ENCODE measurements at places on chromosomes 5 and 9.

GRCh38 chr9:29100762-29101161, 1527.5 kb upstream of the C9orf72 start:
- H3K36me3 ChIP-seq, result no peaks in the 10 kb centered on the region
- H3K27me3 ChIP-seq, result no peaks in the 10 kb centered on the region
- H3K4me1 ChIP-seq, result no peaks in the 10 kb centered on the region
- H3K27ac ChIP-seq, result no peak overlapping the region
- no peak overlapping the region for H3K4me3 ChIP-seq

DNA sequence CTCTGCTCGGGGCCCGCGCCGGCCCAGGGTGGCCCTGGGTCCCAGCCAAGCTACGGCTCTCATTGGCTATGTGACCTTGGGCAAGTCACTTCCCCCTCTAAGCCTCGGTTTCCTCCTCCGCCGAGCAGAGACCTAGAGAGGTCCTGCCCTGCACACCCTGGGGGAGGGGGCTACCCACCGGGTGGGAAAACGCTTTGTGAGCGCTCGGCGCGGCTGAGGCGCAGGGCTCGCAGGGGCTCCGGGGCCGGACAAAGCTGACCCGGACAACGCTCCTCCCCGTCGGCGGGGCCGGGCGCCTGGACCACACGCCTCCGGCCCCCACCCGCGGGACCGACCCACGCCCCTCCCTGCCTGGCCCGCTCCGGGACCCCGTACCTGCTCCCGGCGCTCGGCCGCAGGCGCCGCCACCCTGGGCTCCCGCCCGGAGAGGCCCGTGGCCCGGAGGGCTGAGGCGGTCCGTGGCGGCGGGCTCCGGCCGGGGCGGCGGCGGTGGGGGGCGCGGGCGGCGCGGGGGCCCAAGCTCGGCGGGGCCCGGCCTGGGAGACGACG, 85.7 kb upstream of the MELK start:
- peaks cover 46% of the 10 kb centered on the region for H3K4me1 ChIP-seq
- H3K4me3 ChIP-seq, result peak overlapping the region; percentile 91
- peak overlapping the region; percentile 83 for H3K27ac ChIP-seq
- no peaks in the 10 kb centered on the region for H3K27me3 ChIP-seq
- peaks cover 2% of the 10 kb centered on the region for H3K36me3 ChIP-seq
- DNase-seq, result no peak

DNA sequence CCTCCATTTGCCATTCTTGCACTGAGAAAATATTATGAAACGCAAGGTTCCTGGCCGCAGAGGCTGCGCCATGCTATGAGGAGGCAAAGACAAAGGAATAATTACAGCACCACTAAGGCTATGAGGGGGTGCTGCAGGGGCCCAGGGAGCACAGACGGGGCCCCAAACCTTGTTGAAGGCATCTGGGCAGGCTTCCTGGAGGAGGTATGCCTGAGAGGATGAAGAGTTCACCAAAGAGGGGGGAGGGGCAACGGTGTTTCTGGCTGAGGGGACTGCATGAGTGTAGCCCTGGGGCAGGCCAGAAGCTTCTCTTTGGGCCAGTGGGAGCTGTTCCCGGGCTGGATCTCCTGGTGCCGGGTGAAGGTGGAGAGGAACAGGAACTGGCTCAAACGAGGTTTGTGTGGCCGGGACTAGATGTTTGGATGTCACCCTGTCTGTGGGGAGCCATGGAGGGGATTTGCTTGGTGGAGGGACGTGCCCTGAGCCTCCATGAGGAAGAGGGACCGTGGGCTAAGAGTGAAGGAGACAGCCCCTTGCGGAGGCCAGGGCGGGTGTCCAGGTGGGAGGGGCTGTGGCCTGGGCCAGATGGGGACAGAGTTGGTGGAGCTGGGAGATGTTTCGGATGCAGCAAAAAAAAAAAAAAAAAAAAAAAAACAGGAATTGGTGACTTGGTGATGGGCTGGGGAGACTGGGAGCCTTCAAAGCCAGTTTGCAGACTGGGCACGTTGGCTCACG, 28.2 kb downstream of the PTGES start:
- H3K4me1 ChIP-seq, result no peaks in the 10 kb centered on the region
- DNase-seq, result no peak
- H3K4me3 ChIP-seq, result no peak overlapping the region
- no peaks in the 10 kb centered on the region for H3K36me3 ChIP-seq
- peaks cover 18% of the 10 kb centered on the region for H3K27me3 ChIP-seq
- no peak overlapping the region for H3K27ac ChIP-seq

DNA sequence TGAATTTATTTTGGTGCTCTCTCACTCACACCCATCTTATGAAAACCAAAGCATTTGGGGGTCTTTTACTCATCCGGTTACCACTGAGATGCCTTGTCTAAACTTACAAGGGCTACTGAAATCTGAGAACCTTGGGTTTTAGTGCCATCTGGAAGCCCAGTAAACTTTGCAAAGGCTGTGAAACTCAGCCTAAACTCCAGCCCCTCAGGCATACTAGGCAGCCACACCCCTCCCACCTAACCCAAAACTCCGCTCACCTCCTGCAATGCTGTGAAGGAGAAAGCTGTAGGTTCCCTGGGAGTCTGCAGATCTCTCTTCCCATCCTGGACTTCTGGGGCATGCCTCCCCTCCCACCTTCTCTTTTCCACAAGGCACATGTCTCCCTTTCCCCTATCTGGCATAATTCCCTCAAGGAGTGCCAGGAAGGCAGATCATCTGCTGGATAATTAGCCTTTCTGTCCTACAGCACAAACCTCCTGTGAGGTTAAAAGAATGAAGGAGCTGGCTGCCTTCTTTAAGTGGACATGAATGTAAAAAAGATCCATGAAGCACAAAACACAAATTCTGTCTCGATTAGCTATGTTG, 71.5 kb upstream of the ANXA1 start:
- no peaks in the 10 kb centered on the region for H3K27me3 ChIP-seq
- no peaks in the 10 kb centered on the region for H3K4me1 ChIP-seq
- no peak overlapping the region for H3K27ac ChIP-seq
- no peak overlapping the region for H3K4me3 ChIP-seq
- no peaks in the 10 kb centered on the region for H3K36me3 ChIP-seq
- no peak for DNase-seq

- H3K4me3 ChIP-seq, result no peak overlapping the region
- DNase-seq, result no peak
- no peaks in the 10 kb centered on the region for H3K4me1 ChIP-seq
- H3K27ac ChIP-seq, result no peak overlapping the region
These were observed 714.2 kb upstream of the C9orf72 start for GRCh38 chr9:28287455-28287854.

DNA sequence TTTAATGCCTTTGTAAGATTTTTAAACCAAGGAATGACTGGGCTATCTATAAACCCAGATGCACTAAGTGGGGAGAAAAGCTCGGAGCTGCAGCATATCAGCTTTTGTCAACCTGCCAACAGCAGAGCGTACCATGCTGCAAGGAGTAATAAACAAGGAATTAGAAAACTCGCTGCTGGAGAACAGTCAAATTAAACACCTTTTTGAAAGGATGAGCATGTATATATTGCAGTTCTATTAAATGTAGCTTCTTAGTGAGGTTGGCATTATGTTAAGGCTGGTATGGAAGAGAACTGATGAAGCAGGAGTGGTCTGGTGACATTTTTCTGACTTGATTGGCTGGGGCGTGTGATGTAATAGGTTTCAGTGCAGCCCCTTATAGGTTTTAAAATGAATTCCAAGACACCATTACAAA, 74.7 kb downstream of the PIK3R1 start:
- no peak overlapping the region for H3K4me3 ChIP-seq
- no peaks in the 10 kb centered on the region for H3K27me3 ChIP-seq
- no peak for DNase-seq
- H3K27ac ChIP-seq, result no peak overlapping the region
- H3K4me1 ChIP-seq, result peaks cover 35% of the 10 kb centered on the region

DNA sequence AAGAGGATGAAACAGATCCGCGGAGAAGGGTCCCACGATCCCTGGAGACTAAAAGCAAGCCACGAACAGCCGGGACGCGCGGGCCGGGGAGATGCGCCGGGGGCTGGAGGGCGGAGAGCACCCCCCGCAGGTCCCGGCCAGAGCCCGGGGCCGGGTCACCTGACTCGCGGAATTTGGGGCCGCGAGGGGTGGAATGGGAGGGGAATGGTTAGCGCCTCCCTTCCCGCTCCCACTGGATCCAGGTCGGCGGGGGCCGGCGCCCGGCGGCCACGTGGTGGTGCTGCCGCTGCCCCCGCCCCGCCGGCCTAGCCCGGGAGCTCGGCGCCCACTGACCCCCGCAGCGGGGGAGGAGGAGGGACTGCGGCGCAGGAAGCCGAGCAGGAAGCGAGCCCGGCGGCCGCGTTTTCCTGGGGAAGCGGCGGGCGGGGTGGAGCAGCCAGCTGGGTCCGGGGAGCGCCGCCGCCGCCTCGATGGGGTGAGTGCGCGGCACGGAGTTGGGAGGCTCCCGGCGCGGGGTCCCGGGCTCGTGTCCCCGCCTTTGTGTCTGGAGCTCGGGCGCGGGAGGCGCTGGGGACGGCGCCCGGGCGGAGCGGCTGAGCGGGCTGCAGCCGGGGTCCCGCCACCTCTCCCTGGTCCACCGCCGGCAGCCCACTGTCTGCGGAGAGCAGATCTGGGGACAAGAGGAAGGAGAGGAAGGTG, at the start of gene RAI14:
RAI14 (plus strand) TSS at position 328 of the 699 bp plus-strand sequence. CDS start 30,592 bp downstream, outside the sequence.
- H3K36me3 ChIP-seq, result peaks cover 3% of the 10 kb centered on the region
- peak; percentile 21 for DNase-seq
- peaks cover 28% of the 10 kb centered on the region for H3K27me3 ChIP-seq
- peaks cover 20% of the 10 kb centered on the region for H3K4me1 ChIP-seq
- peak within 1 kb of the TSS; percentile 88 for H3K4me3 ChIP-seq

GRCh38 chr5:139864716-139865483, 69.3 kb downstream of the PSD2 start:
- DNase-seq, result no peak
- peaks cover 19% of the 10 kb centered on the region for H3K27me3 ChIP-seq
- no peak overlapping the region for H3K4me3 ChIP-seq
- peaks cover 5% of the 10 kb centered on the region for H3K4me1 ChIP-seq
- no peaks in the 10 kb centered on the region for H3K36me3 ChIP-seq
- H3K27ac ChIP-seq, result no peak overlapping the region

DNA sequence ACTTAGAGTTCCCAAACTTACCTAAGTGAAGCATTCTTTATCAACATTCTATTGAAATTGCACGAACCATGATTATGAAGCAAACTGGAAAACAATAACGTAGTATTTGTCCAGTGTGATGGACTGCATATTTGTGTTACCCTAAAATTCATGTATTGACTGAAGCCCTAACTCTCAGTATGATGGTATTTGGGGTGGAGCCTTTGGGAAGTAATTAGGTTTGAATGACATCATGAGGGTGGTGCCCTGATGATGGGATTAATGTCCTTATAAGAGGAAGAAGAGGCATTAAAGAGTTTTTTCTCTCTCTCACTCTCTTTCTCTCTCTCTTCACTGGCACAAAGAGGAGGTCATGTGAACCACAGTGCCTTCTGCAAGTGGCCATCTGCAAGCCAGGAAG, 365.4 kb upstream of the PTGER4 start:
- no peaks in the 10 kb centered on the region for H3K36me3 ChIP-seq
- no peaks in the 10 kb centered on the region for H3K4me1 ChIP-seq
- H3K4me3 ChIP-seq, result no peak overlapping the region
- no peak overlapping the region for H3K27ac ChIP-seq
- H3K27me3 ChIP-seq, result peaks cover 5% of the 10 kb centered on the region

DNA sequence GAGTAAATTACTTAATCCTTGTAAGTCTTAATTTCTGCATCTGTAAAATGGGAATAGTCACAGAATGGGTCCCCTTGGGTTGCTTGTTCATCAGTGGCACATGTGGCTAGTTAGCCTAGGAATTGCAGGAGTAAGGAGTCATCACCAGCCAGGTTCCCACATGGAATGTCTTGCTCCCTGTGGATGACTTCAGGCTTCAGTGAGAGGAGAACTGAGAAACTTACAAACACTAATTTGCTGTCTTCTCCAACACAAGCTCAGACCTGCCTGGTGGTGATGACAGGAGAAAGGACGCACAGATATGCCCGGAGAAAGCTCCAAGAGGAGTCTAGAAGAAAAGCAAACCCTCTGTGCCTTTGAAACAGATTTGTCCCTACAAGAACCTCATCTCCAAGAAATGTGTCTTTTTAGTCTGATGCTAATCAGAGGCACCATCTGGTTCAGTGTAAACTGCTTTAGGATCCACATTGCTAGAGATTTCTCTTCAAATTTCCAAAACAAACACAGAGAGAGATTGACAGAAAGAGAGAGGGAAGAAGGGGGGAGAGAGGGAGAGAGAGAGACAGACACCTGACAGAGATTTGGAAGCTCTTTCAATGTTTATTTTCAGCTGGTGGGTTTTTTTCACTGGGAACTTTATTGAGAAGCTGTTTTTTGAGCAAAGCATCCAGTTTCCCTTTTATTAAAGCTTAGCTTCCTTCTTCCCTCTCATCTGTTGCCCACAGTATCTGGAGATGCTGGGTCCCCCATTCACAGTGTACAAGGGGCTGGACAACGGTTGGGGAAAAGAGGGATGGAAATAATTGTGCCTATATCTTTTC, 128.3 kb downstream of the DOCK2 start:
- no peaks in the 10 kb centered on the region for H3K27me3 ChIP-seq
- no peak for DNase-seq
- H3K4me3 ChIP-seq, result no peak overlapping the region
- peaks cover 27% of the 10 kb centered on the region for H3K4me1 ChIP-seq

GRCh38 chr5:134490255-134490924, 35.1 kb upstream of the JADE2 start:
- no peaks in the 10 kb centered on the region for H3K36me3 ChIP-seq
- no peak overlapping the region for H3K4me3 ChIP-seq
- no peak overlapping the region for H3K27ac ChIP-seq

GRCh38 chr5:52043137-52043536, 659.9 kb downstream of the ISL1 start:
- no peak overlapping the region for H3K4me3 ChIP-seq
- H3K4me1 ChIP-seq, result no peaks in the 10 kb centered on the region
- H3K27me3 ChIP-seq, result no peaks in the 10 kb centered on the region
- DNase-seq, result no peak
- no peaks in the 10 kb centered on the region for H3K36me3 ChIP-seq
- H3K27ac ChIP-seq, result no peak overlapping the region

DNA sequence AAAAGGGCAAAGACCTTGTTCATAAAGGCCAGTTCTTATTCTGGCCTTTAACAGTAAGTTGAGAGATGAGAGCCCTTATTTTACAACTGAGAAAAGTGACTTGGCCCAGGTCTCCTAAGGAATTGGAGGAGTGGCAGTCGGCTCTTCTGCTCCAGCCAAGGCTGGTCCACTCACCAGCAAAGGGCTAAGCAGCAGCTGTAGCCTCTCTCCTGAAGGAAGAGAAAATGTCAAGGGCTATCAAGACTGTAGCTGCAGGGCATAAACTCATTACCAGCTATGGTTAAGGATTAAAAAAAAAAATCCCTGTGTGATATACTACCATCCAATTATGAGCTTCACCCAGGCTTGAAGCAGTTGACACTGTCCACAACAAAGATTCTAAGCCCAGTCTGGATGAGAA, 138.6 kb upstream of the RAD23B start:
- H3K4me1 ChIP-seq, result no peaks in the 10 kb centered on the region
- H3K4me3 ChIP-seq, result no peak overlapping the region
- H3K36me3 ChIP-seq, result no peaks in the 10 kb centered on the region
- H3K27me3 ChIP-seq, result peaks cover 11% of the 10 kb centered on the region
- no peak overlapping the region for H3K27ac ChIP-seq

- H3K36me3 ChIP-seq, result no peaks in the 10 kb centered on the region
- H3K27ac ChIP-seq, result no peak overlapping the region
These were observed 1257.8 kb downstream of the MAT2B start for GRCh38 chr5:164763206-164763605.

- H3K27ac ChIP-seq, result no peak overlapping the region
- no peak overlapping the region for H3K4me3 ChIP-seq
- DNase-seq, result no peak
- no peaks in the 10 kb centered on the region for H3K4me1 ChIP-seq
These were observed 54.4 kb downstream of the ENTREP1 start for GRCh38 chr9:69379270-69379982.

GRCh38 chr5:98391921-98392625, 381.4 kb upstream of the RGMB start:
- no peak overlapping the region for H3K27ac ChIP-seq
- no peak overlapping the region for H3K4me3 ChIP-seq
- H3K4me1 ChIP-seq, result no peaks in the 10 kb centered on the region
- H3K27me3 ChIP-seq, result no peaks in the 10 kb centered on the region
- DNase-seq, result no peak

All from activated B cell treated with CpG ODN at 0.5 μM for 24 hours (primary cell).